ENCODE measurements at places on chromosomes 5 and 9. TPM values are rescaled to one million over a fixed set of nuclear protein-coding genes. Genes with fewer than 3 reads are reported as not detected.

DNA sequence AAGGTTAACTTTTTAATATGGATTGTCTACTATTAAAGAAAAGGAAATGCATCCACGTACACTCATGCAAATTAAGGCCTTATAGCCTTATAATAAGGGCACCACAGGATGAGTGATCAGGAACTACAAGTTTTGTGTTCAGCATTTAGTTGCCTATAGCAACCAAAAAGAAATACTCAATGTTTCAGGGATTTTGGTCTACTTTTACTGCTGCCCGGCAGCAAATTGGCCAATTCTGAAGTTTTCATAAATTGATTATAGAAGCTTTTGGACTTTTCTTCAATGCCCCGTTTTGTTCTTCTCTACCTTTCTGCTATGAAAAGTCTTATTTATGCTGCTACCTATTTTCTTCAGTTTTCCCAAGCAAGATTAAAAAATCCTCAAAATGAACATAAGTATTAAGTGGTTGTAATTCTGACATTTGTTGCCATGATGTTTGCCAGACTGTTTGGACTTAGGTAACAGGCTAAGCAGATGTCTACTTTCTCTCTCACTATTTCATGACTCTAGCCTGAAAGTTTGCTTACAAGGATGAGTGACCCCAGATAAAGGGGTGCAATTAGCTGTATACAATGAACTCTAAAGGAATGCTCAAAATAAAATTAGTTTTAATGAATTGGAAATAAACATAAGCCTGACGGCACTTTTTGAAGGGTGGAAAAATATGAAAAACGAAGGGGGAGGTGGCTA is 391.5 kb upstream of the DAB2 start:
- H3K4me1 ChIP-seq, result no peaks in the 10 kb centered on the region
- no peaks in the 10 kb centered on the region for H3K36me3 ChIP-seq
- no peak overlapping the region for H3K4me3 ChIP-seq
- H3K27me3 ChIP-seq, result peaks cover 18% of the 10 kb centered on the region
- DNase-seq, result no peak

DNA sequence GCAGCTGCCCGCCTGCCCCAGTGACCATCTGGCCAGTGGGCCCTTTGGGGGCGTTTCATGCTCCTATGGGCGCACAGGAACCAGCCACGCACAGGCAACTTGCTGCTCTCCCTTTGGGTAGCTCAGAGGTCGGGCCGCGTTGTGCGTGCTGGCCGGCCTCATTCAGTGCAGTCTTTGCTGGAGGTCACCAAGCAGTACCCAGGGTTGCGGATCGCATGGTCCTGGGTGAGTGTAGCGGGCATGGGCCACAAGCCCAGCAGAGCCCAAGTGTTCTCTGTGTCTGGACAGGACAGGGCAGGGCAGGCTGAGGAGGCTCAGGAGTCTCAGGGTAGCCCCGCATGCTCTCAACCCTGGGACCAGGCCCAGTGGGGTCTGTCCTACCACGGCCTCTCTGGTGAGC is 9.9 kb upstream of the MRNIP start:
- DNase-seq, result no peak
- peaks cover 2% of the 10 kb centered on the region for H3K4me1 ChIP-seq
- no peak overlapping the region for H3K27ac ChIP-seq
- H3K36me3 ChIP-seq, result peaks cover 35% of the 10 kb centered on the region
- no peaks in the 10 kb centered on the region for H3K27me3 ChIP-seq
- no peak overlapping the region for H3K4me3 ChIP-seq

GRCh38 chr9:114696814-114697544 is 15.0 kb upstream of the TEX48 start:
- peaks cover 89% of the 10 kb centered on the region for H3K4me1 ChIP-seq
- peak overlapping the region; percentile 28 for H3K4me3 ChIP-seq
- peaks cover 10% of the 10 kb centered on the region for H3K36me3 ChIP-seq
- peak overlapping the region; percentile 89 for H3K27ac ChIP-seq
- DNase-seq, result peak; percentile 86

- DNase-seq, result no peak
- H3K27ac ChIP-seq, result no peak overlapping the region
- peaks cover 21% of the 10 kb centered on the region for H3K27me3 ChIP-seq
These were observed 8.1 kb downstream of the OSMR start for GRCh38 chr5:38853753-38854470.

GRCh38 chr5:135828782-135829127 is 5.7 kb upstream of the SLC25A48 start:
- H3K36me3 ChIP-seq, result no peaks in the 10 kb centered on the region
- H3K4me1 ChIP-seq, result no peaks in the 10 kb centered on the region
- no peak overlapping the region for H3K4me3 ChIP-seq
- peaks cover 36% of the 10 kb centered on the region for H3K27me3 ChIP-seq

DNA sequence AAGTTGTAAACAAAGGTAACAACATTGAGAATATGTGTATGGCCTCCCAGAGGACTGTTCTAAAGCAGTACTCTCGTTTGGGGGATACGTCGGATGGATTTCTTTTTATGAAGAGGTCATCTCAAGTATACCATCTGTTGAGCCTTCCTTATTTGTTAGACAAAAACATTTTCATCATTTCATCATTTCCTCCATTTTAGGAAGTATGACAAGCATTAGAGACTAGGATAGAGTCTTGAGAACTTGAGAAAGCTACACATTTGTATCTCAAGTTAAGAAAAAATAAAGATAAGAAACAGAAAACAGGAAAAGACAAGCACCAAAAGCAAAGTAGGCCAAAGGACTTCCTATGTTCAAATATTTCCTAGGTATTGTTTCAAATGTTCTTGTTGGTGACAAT is 307.0 kb downstream of the EFNA5 start:
- H3K4me3 ChIP-seq, result no peak overlapping the region
- no peak overlapping the region for H3K27ac ChIP-seq
- H3K4me1 ChIP-seq, result peaks cover 7% of the 10 kb centered on the region
- DNase-seq, result no peak
- peaks cover 3% of the 10 kb centered on the region for H3K27me3 ChIP-seq
- no peaks in the 10 kb centered on the region for H3K36me3 ChIP-seq

- H3K36me3 ChIP-seq, result peaks cover 14% of the 10 kb centered on the region
- H3K27ac ChIP-seq, result no peak overlapping the region
- no peak overlapping the region for H3K4me3 ChIP-seq
- H3K4me1 ChIP-seq, result peaks cover 6% of the 10 kb centered on the region
- DNase-seq, result no peak
These were observed 24.9 kb downstream of the FER start for GRCh38 chr5:108772626-108773025.

DNA sequence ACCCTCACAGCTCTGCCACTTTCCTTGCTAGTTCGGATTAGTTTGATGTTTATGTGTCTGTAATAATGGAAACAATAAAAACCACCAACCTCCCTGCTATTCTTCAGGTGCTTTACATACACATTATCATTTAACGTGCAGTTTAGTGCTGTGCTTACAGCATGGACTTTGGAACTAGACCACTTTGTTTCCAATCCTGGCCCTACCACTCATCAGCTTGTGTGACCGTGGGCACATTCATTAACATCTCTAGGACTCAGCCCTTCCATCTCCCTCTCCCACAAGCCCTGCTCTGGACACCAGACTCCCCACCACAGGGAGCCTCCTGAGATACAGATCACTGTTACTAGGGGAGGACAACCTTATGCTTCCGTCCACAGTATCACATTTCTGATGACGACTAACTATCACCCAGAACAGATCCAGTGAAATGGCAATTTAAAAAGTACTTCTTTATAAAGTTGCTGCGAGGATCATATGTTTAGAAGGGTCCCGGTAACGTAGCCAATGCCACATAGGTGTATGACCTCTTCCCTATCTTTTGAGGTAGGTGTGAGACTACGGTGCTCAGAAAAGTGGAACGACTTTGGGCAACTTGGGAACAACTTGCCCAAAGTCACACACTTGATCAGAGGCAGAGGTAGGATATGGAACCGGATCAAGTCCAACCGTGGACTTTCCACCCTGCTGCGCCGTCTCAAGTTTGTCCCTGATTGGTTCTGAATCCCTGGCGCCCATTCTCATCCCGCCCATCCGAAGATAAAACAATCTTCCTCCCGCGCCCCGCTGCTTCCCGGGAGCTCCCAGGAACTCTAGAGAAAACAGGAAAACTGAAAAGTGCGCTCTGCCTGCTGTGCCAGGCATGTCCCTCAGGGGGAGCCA is 132.4 kb upstream of the NIPBL start:
- no peak overlapping the region for H3K27ac ChIP-seq
- DNase-seq, result no peak
- peaks cover 11% of the 10 kb centered on the region for H3K4me1 ChIP-seq
- peaks cover 48% of the 10 kb centered on the region for H3K27me3 ChIP-seq
- peak overlapping the region; percentile 72 for H3K4me3 ChIP-seq

- H3K27me3 ChIP-seq, result no peaks in the 10 kb centered on the region
- H3K27ac ChIP-seq, result no peak overlapping the region
- no peaks in the 10 kb centered on the region for H3K36me3 ChIP-seq
- DNase-seq, result no peak
These were observed 310.5 kb downstream of the CDH9 start for GRCh38 chr5:26727916-26728315.

DNA sequence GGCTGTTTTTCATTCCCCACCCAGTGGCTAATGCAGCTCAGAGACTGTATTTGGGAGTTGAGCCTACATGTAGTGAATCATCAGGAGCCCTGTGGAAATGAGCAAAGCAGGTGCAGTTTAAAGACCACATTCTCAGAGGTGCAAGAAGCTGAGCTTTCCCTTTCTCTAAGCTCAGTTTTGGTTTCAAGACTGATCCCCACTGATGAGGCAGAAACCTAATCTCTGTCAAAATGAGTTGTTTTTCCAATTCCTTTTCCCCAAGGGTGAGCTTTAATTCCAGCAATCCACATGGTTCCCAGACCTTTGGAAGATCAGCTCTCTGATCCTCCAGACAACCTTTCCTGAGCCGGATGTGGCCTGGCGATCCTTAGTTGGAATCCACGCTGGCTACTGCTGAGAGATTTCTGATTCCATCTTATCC is 420.5 kb downstream of the EBF1 start:
- H3K27me3 ChIP-seq, result peaks cover 5% of the 10 kb centered on the region
- H3K4me3 ChIP-seq, result no peak overlapping the region

The NR6A1 gene
- 0.82 TPM for total RNA-seq

The NDUFA8 gene
- 50.4 TPM for total RNA-seq

The ZNF454 gene
- total RNA-seq, result not detected

The MYMK gene
- not detected for total RNA-seq

The PCDHA1 gene
- total RNA-seq, result not detected

The PRR16 gene
- total RNA-seq, result not detected
